Muscle of leg (tissue), 16 donors: ENCODE measurements at places on chromosomes 5 and 9. TPM values are rescaled to one million over a fixed set of nuclear protein-coding genes. Genes with fewer than 3 reads are reported as not detected.

The GABRB2 gene
- polyA plus RNA-seq: 0.21 TPM

The RNF224 gene
- polyA plus RNA-seq: 1.7 TPM

The INSL6 gene
- 0.25 TPM for polyA plus RNA-seq

GRCh38 chr5:7395432-7395946 lies 449 bp upstream of the ADCY2 start:
- no peak for DNase-seq

DNA sequence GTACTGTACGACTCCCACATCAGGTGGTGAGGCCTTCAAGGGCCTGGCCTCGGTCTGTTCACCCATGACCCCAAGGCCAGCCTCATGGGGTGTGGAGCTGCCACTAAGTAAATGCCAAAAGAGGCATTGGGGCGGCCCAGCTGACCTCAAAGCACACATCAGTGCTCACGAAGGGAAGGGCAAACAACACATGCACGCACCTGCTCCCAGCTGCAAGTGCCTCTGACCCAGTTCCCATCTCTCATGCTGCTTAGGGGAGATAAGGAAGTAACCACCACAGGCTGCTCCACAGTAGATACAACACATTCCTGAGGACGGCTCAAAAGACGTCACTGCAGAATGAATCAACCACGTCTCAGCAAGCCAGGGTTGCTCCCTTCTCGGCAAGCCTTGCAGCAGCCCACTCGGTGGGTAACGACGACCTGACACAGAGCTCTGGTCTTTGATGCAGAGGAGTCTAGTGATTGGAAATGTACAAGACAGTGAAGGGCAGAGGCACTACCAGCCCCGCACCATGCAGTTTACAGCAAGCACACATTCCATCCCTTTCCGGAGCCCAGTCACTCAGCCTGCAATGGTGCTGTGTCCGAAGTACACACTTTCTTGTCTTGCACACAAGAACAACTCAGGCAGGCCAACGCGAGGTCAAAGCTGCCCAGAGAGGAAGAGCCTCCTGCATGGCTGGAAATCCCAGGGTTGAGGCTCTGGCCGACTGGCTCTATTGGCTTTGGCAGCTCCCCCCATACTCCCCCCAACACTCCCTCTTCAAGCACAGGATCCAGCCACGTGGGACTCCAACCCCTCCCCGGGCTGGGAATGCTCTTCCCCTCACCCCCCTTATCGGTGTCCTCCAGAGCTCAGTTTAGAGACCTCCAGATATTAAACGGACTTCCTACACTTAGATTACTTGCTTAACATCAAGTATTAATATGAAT lies 31.8 kb downstream of the FABP6 start:
- DNase-seq: peak; percentile 23
